Upper lobe of left lung (tissue), 6 donors: ENCODE measurements at places on chromosomes 1 and 21. TPM values are rescaled to one million over a fixed set of nuclear protein-coding genes. Genes with fewer than 3 reads are reported as not detected.

SMCP gene
- total RNA-seq = not detected

GRCh38 chr1:2801535-2802291 lies at the start of gene TTC34:
TTC34 (minus strand) TSS chr1:2801693; CDS start chr1:2800827, 866 bp downstream.
- no peaks in the 10 kb centered on the region for H3K27me3 ChIP-seq
- no peak within 1 kb of the TSS for H3K4me3 ChIP-seq
- no peak for DNase-seq
- no peaks in the 10 kb centered on the region for H3K4me1 ChIP-seq
- no peak within 1 kb of the TSS for H3K27ac ChIP-seq

DNA sequence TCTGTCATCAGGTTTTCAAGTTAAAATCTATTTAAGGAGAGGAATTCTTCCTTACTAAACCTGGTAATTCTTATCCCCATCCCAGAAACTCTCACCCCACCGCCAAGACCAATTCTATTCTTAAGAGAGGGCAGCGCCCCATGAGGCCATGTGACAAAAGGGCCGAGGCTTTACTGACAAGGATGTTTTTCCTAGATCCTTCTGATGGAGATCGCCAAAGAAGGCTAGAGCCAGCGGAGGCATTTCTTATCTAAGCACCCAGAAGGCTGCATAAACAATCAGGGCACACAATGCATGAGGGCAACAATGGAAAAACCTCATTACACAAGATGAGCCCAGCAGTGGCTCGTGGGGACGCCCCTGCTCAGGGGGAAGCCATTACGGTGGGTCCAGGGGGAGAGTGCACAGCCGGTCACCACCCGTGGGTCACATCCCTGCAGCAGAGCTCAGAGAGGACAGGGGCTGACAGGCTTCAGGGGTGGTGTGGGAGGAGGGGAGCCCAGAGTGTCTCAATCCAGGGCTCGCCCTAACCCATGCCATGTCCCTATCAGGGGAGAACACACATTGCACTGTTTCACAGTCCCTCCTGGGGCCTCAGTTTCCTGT lies 88.7 kb downstream of the ITPKB start:
- peaks cover 30% of the 10 kb centered on the region for H3K4me1 ChIP-seq
- H3K4me3 ChIP-seq = no peak overlapping the region
- no peak for DNase-seq

DNA sequence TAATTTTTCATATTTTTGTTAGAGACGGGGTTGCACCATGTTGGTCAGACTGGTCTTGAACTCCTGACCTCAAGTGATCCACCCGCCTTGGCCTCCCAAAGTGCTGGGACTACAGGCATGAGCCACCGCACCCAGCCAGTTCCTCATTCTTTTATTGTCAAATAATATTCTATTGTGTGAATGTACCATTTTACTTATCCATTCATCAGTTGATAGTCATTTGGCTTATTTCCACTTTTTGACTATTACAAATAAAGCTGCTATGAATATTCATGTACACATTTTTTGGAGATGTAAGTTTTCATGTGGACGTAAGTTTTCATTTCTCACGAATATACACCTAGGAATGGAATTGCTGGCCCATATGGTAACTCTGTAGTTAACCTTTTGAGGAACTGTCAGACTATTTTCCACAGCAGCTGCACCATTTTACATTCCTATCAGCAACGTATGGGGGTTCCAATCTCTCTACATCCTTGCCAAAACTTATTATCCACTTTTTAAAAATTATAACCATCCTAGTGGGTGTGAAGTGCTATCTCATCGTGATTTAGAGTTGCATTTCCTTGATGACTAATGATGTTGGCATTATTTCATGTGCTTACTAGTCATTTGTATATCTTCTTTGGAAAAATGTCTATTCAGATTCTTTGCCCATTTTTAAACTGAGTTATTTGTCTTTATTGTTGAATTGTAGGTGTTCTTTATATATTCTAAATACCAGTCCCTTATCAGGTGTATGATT lies 12.7 kb downstream of the PACC1 start:
- H3K4me1 ChIP-seq = no peaks in the 10 kb centered on the region
- H3K4me3 ChIP-seq = no peak overlapping the region
- H3K27ac ChIP-seq = no peak overlapping the region
- H3K27me3 ChIP-seq = no peaks in the 10 kb centered on the region
- DNase-seq = no peak
- H3K36me3 ChIP-seq = no peaks in the 10 kb centered on the region

- no peaks in the 10 kb centered on the region for H3K4me1 ChIP-seq
- no peaks in the 10 kb centered on the region for H3K27me3 ChIP-seq
- H3K27ac ChIP-seq = no peak overlapping the region
- no peak overlapping the region for H3K4me3 ChIP-seq
- H3K36me3 ChIP-seq = no peaks in the 10 kb centered on the region
Observed at GRCh38 chr1:95752515-95753381, 518.7 kb downstream of the RWDD3 start.

DNA sequence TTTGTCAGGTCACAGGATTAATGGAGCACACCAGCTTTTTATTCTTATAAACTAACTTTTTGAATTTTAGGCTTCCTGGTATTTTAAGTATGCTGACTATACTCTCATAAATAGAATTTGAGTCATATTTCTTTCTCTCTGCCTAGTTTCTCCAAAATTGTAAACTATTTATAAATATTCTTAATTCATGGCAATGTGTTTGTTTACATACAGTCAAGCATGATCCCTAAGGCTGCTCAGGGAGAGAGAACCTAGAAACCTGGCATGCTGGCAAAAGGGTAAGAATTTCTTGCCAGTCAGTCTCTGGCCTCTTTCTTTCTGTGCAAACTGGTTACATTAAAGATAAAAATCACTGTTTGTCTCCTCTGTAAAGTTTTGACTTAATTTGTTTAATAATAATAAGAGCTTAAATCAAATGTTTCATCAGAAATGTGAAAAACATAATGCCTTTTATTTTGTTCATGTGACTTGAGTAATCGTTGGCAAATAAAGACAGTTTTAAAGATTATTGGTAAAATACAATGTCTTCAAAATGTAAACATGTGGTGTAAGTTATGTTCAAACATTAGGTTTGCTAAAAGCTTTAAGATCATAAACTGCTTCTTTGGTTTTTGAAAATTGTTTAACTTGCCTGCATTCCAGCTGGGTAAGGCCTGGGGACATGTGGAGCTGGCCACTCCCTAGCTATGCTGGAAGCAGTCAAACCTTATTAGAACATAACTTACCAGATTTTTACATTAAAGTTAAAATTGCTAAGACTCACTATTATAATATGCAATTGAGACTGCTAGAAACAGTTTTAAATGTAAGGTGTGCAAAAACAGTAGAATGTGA lies 1401.7 kb downstream of the NCAM2 start:
- H3K4me3 ChIP-seq = no peak overlapping the region
- DNase-seq = no peak
- H3K4me1 ChIP-seq = no peaks in the 10 kb centered on the region
- H3K27me3 ChIP-seq = no peaks in the 10 kb centered on the region
- H3K27ac ChIP-seq = no peak overlapping the region

GRCh38 chr21:45989355-45990048 lies 7.9 kb downstream of the COL6A1 start:
- no peaks in the 10 kb centered on the region for H3K4me1 ChIP-seq
- H3K4me3 ChIP-seq = no peak overlapping the region
- no peaks in the 10 kb centered on the region for H3K27me3 ChIP-seq
- DNase-seq = no peak

DNA sequence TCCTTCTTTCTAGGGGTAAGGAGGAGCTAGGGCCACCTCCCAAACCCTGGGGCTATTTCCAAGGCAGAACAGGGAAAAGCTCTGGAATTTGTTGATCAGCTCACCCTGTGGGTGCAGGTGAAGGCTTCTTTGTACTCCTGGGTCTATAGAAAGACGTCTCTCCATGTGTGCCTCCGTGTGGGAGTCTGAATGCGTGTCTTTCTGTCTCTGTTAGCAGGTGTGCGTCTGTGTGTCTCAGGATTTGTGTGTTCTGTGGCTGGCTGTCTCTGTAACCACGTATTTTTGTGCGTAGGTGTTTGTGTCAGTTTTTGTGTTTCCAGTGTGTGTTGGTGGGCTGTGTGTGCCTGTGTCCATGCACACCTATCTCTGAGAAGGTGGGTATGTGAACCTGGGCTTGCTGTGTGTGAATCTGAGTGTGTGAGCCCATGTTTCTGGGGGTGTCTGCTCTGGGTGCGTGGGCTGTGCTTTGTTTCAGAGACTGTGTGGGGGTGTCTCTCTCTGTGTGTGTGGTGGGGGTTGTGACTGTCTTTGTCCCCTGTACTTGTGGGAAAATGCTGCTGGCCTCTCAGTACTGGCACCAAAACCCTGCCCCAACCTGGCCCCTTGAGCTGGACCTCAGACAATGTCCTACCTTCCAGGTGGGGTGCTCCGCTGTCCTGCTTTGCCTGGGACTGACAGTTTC lies 12.7 kb upstream of the ETV3L start:
- H3K27me3 ChIP-seq = no peaks in the 10 kb centered on the region
- peaks cover 3% of the 10 kb centered on the region for H3K4me1 ChIP-seq
- no peak for DNase-seq
- no peaks in the 10 kb centered on the region for H3K36me3 ChIP-seq

- no peak overlapping the region for H3K27ac ChIP-seq
- H3K27me3 ChIP-seq = no peaks in the 10 kb centered on the region
- no peaks in the 10 kb centered on the region for H3K4me1 ChIP-seq
- H3K4me3 ChIP-seq = no peak overlapping the region
- no peaks in the 10 kb centered on the region for H3K36me3 ChIP-seq
Observed at GRCh38 chr1:204335533-204335932, 24.2 kb downstream of the PLEKHA6 start.
